Endothelial cell (in vitro differentiated cells): ENCODE measurements at places on chromosomes 2 and 18.
A peak's percentile ranks its signal among the peaks of the same experiment; 100 is the strongest.

DNA sequence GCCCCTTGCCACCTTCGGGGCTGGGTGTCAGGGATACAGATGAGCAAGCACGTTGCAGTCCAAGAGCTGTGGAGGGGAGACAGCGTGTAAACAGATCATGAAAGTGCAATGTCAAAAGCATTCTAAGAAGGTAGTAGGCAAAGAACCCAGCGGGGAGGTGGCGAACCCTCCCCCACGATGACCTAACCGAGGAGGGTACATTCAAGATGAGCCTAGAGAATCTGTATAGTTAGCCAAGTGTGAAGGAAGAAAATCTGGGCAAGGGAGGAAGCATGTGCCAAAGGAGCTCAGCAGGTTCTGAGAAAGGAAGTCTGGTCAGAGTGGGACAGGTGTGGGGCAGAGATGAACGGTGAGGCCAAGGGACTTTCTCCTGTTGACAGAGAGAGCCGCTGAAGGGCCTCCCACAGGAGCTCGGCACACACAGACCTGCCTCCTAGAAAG is 106.9 kb downstream of the SP3 start:
- no peaks in the 10 kb centered on the region for H3K36me3 ChIP-seq
- H3K4me1 ChIP-seq: peaks cover 29% of the 10 kb centered on the region
- no peak overlapping the region for H3K4me3 ChIP-seq
- peaks cover 2% of the 10 kb centered on the region for H3K27me3 ChIP-seq
- no peak overlapping the region for H3K27ac ChIP-seq

GRCh38 chr2:137886083-137886831 is 78.0 kb upstream of the HNMT start:
- DNase-seq: peak; percentile 11
- no peaks in the 10 kb centered on the region for H3K4me1 ChIP-seq
- peaks cover 2% of the 10 kb centered on the region for H3K27me3 ChIP-seq
- no peak overlapping the region for H3K27ac ChIP-seq
- H3K4me3 ChIP-seq: no peak overlapping the region

DNA sequence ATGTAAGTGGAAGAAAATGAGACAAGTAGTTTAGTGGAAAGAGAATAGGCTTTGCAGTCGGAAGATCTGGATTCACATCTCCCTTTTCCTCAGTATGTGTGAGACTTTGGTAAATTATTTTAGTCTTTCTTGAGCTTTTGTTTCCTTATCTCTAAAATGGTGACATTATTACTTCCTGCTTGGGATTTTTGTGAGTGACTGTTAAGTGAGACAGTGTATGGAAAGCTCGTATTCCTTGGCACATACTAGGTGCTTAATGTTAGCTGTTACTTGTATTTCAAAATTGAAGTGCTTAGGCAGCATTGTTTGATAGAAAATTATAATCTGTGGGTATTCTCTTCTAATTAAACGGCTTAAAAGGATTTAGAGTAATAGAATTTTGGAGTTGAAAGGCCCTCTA is 2.0 kb downstream of the ZNF638 start:
- no peak for DNase-seq
- peak overlapping the region; percentile 86 for H3K4me3 ChIP-seq
- H3K27me3 ChIP-seq: peaks cover 2% of the 10 kb centered on the region

- H3K27ac ChIP-seq: no peak overlapping the region
- no peak for DNase-seq
- H3K27me3 ChIP-seq: peaks cover 14% of the 10 kb centered on the region
These were observed 821 bp downstream of the OXER1 start for GRCh38 chr2:42762823-42763804.

GRCh38 chr2:58906081-58906645 is 665.0 kb upstream of the FANCL start:
- H3K4me3 ChIP-seq: no peak overlapping the region
- no peak for DNase-seq
- no peak overlapping the region for H3K27ac ChIP-seq
- H3K4me1 ChIP-seq: no peaks in the 10 kb centered on the region
- H3K36me3 ChIP-seq: no peaks in the 10 kb centered on the region
